ENCODE measurements at places on chromosomes 3 and 15.

- no peak for DNase-seq
These were observed 788 bp downstream of the UQCC5 start for GRCh38 chr3:52537165-52537620.

- no peak for DNase-seq
These were observed 187.9 kb downstream of the MECOM start for GRCh38 chr3:169475576-169475975.

- no peak for DNase-seq
These were observed 60.4 kb upstream of the CD96 start for GRCh38 chr3:111481551-111481950.

GRCh38 chr3:31041161-31041978 is 146.9 kb upstream of the GADL1 start:
- no peak for DNase-seq

- DNase-seq: no peak
These were observed 521.2 kb downstream of the FOXP1 start for GRCh38 chr3:71062037-71062932.

GRCh38 chr3:9623148-9623547 is 26.2 kb upstream of the MTMR14 start:
- DNase-seq: no peak

GRCh38 chr3:15948388-15948787 is 150.6 kb upstream of the ANKRD28 start:
- DNase-seq: no peak

DNA sequence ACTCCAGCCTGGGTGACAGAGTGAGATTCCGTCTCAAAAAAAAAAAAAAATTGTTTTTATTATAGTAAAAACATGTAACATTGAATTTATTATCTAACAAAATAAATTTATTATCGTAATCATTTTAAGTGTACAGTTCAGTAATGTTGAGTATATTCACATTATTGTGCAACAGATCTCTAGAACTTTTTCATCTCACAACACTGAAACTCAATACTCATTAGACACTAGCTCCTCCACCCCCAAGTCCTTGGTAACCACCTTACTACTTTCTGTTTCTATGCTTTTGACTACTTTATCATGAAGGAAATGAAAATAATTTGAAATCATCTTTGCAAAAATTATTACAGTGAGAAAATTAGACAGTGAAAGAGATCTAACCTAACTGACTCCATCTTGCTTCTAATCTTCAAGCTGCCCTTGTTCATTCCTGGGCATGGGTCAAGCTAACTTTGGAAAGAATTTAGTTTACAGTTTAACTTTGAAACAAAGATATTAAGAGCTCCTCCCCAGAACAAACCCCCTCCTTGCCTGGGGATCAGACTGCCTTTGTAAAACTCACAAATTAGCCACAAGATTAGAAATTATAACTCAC is 15.0 kb upstream of the FYCO1 start:
- DNase-seq: no peak

- no peak for DNase-seq
These were observed 7.4 kb downstream of the KLF15 start for GRCh38 chr3:126349611-126350501.

DNA sequence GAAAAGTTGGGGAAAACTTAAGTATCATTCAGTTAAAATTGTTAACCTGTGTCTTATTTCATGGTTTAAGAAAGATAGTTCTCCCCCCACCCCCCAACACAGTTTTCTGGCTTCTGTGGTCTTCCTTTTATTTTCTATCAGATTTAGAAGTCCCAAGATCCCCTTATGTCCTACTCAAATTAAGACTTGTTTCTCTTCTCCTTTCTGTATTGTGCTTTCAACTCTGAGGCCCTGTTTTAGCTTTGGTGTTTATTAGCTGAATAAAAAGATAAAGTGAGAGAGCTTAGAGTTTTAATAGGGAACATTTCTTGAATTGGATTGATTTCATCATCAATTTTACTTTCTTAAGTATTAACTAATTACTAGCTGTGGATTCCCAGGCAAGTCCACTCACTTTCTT is 62.6 kb downstream of the AKAP13 start:
- no peak for DNase-seq

GRCh38 chr3:9718118-9718517 is 13.4 kb upstream of the BRPF1 start:
- DNase-seq: no peak

- DNase-seq: no peak
These were observed 612.8 kb downstream of the ZPLD1 start for GRCh38 chr3:103047640-103048039.

- DNase-seq: no peak
These were observed 25.9 kb downstream of the ZIC4 start for GRCh38 chr3:147380387-147380951.

GRCh38 chr3:118501152-118501551 is 533.5 kb downstream of the IGSF11 start:
- DNase-seq: no peak

GRCh38 chr3:177060492-177060891 is 136.8 kb downstream of the TBL1XR1 start:
- DNase-seq: no peak

DNA sequence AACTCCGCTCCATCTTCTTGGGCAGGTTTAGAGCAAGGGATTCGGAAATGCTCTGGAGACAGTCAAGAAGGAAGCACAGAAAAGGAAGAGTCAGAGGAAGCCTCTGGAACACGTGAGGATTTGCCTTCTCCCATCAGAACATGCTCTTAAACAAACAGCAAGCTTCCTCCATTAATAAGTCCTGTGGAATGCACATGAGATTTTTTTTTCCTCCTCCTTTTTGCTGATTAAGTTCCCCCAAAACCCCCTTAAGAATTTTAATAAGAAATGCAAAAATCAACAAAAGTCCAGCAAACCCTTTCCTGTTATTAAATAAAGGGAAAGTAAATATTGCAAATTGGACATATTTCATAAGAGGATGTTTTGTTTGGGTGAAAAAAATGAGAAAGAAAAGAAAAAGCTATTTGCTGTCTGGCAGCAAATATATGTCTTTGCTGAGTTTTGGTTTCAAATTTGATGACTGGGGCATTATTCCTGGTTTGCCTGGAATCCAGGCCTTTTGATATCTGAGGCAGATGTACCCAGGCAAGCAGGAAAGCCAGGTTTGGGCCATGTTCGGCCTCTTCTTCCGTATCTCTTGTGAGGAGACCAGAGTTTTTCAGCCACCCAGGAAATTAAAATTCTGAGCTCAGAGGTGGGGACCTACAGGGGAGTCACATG is 7.9 kb upstream of the TSEN2 start:
- no peak for DNase-seq

- DNase-seq: no peak
These were observed 21.8 kb downstream of the DNASE1L3 start for GRCh38 chr3:58188921-58189451.

DNA sequence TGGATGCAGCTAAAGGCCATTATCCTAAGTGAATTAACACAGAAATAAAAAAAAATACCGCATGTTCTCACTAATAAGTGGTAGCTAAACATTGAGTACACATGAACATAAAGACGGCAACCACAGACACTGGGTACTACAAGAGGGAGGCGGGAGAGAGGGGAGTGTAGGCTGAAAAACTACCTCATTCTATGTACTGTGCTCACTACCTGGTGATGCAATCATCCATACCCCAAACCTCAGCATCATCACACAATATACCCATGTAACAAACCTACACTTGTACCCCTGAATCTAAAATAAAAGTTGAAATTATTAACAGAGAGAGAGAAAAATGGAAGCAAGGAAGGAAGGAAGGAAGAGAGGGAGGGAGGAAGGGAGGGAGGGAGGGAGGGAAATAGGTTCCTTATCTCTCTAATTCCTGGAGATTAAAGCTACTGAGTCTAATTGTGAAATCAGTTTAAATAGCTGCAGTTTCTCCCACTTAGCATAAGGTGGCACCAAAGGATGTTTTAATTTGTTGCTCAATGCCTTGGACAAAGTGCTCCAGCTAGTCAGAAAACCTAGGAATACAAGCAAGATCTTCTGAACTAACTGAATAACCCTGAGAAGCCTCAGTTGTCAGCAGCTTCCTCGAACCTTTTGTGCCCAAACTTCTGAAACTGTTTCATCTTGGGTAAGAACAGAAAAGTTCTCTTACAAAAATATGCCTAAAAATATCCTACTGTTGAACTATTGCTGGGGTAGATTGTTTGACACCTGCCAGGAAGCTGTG is 79.4 kb upstream of the ATP11B start:
- no peak for DNase-seq

DNA sequence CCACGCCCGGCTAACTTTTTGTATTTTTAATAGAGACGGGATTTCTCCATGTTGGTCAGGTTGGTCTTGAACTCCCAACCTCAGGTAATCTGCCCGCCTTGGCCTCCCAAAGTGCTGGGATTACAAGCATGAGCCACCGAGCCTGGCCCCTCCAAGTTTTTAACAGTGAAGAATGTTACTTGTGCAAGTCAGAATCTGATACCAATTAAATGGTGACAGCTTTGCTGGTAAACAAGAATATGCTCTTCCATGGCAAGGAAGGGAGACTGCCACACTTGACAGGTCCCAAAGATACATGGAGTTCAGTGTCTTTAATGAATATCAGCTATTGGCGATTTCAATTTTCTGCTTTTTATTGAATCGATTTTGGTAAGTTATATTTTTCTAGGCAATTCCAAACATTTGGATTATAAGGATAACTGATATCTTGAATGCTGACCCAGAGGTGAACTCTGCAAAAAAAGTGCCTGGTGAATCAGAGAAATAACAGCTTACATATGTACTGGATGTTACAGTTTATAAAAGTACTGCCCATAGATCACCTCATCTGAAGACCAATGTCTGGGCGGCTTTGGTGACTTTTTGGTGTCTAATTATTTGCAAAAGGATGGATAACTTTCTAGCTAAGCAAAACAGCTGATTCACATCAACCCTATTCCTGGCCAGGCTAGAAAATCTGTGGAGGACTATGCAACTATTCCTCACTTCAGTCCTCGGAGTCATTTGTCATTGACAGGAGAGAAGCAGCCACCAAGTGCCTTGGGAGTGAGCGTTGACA is 1.2 kb downstream of the PARP16 start:
- DNase-seq: no peak

- no peak for DNase-seq
These were observed 48.7 kb downstream of the SETMAR start for GRCh38 chr3:4351872-4352271.

GRCh38 chr3:71759401-71759800 is 5.7 kb downstream of the GPR27 start:
- DNase-seq: no peak

GRCh38 chr15:52437646-52438045 is 91.0 kb downstream of the MYO5A start:
- DNase-seq: no peak

- DNase-seq: no peak
These were observed 116.1 kb downstream of the KLF13 start for GRCh38 chr15:31442699-31443111.

DNA sequence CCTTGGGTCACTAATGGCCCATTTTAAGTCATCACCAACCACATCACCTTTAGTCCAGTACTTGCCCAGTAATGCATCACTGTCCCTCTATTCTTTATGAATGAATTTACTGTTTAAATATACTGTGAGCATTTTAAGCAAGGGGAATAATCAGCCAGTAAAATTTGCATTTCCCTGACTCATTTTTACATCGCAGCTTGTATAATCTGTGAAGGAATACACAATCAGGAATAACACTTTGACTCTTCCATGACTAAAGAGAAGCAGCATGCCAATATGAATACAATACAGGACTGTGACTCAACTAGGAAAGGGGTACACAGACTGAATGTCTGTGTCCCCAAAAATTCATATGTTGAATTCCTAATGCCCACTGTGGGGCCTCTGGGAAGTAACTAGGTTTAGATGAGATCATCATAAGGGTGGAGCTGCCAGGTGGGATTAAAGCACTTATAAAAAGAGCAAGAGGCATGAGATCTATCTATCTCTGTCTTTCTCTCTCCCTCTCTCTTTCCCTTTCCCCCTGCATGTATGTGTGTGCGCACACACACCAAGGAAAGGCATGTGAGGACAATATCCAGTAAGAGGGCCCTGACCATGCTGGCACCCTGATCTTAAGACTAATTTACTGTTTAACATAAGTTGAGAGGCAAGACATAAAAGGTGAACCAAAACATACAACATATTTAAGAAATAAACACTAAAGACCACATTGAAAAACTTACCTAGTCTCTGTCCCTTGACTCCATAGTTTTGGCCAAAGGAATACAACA is 12.1 kb downstream of the B4GALT4 start:
- DNase-seq: no peak

- no peak for DNase-seq
These were observed 75.7 kb upstream of the BNIP2 start for GRCh38 chr15:59764775-59765174.

GRCh38 chr15:65868546-65869125 is 655 bp upstream of the RAB11A start:
- no peak for DNase-seq

DNA sequence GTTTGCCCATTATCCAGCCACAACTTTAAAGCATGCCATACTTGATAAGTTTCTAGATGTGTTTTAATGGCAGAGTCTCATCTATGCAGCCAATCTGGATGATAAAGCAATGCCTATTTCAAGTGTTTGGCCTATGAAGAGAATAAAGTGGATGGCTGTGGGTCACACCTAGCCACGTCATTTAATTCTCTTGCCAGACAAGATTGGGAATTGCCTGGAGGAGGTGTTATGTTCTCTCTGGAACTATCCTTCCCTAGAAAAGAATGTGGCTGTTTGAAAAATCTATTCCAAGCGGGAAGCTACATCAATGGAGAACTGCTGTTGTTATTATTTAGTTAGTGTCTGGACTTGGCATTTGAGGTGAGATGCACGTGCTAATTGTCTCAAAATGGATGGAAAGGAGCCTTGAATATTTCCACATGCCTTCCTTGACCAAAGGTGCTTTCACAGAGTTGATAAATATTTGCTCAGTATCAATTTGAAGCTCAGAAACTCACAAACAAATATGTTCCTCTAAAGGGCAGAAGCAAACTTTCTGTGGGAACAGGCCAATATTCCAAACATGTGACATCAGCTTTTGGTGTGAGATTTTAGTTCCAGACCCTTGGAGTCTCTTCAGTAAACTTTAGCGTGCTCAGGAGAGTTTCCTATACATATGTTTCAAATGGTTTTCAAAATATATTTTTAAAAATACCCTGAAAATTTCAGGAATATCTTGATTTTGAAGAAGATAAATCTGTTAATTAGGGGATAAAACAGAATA is 510.6 kb upstream of the SGO1 start:
- DNase-seq: no peak

DNA sequence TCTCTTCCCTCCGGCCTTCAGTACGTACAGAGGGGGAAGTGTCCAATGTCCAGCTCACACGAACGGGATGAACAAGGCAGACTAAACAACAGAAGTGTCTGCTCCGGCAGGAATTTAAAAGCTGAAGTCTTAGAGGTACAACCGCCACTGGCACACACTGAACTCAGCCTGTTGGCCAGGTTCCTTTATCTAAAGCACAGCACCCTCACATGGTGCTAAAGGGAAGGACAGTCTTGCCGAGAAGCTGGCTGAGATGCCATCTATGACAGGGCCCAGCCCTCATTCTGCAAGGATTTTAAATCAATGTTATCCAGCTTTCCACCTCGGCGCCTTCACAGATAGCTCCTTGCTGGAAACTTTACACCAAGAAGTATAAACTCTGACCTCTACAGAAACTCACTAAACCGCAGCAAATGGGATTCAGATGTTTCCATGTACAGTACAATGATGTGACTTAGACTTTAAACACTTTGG is 2.8 kb downstream of the ADAMTS17 start:
- peak; percentile 38 for DNase-seq

GRCh38 chr15:27757052-27757451 is 342.1 kb downstream of the OCA2 start:
- DNase-seq: no peak

GRCh38 chr3:31274326-31275024 is 258.2 kb upstream of the STT3B start:
- no peak for DNase-seq

- no peak for DNase-seq
These were observed 97.8 kb downstream of the DAPK2 start for GRCh38 chr15:63948436-63948835.

GRCh38 chr15:71757741-71758530 is 52.4 kb upstream of the NR2E3 start:
- DNase-seq: no peak

Data from omental fat pad (tissue), 4 donors.